ENCODE measurements at places on chromosomes 16 and 17.

- no peak for DNase-seq
Observed at GRCh38 chr16:84749815-84750214, 50.0 kb downstream of the USP10 start.

- no peak for DNase-seq
Observed at GRCh38 chr17:71111934-71112333, 942.6 kb downstream of the KCNJ2 start.

DNA sequence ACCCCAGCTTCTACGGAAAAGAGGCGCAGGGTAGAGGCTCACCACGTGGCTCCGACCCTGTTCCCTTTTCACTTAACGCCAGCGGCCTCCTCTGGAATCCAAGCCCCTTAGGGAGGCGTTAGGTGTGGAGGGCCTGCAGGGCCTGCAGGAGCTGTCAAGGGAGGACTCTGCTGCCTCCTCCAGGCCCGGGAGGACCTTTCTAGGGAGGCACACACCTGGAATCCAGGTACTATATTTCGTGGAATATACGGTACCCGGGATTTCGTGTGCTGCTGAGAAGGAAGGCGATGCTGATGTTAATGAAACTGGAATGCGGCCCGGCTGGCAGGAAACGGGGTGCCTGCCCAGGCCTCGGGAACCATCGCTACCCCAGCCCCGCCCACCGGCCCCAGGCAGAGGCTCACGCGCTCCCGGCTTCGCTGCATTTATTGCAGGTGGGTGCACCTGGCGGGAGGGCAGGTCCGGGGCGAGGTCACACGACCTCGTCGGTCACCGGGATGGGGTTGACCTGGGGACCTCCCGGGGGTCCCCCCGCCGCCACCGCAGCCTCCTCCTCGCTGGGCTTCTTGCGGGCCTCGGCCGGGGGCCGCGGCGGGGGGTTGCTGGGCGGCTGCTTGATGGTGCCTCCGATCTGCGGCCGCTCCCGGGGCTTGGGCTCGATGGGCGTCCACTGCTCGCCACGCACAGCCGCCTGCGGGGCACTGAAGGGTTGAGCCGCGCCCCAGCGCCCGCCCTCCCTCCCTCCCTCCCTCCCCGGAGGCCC, 4.7 kb downstream of the IL17C start:
- no peak for DNase-seq

DNA sequence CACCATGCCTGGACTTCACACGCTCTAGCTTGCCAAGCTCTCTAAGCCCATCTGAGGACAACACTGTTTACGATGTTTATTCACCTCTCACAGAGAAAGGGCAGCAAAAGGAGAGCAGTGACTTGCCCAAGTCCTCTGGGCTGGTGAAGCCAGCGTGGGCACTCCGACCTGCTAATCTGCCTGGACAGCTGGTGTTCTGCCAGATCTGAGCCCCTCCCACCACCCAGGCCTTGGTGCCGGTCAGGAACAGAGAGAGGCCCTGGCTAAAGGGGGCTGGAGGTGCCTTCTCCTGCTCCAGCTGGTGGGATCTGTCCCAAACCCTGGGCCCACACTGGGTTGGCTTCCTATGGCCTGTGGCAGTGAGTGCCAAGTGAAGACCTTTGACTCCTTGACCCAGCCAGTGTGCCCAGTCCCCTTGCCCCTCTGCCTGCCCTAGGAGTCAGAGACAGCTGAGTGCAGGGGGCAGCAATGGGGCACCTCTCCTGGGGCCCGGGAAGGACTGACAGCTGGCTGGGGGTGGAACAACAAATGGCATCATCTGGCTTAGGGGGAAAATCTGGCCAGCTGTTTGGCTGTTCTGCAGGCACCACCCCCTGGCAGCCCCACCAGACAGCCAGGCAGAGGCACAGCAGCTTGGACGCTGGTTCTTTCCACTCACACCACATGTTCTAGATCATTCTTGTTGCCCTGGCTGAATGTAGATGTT, 1.8 kb upstream of the SLC4A1 start:
- DNase-seq = peak; percentile 48

DNA sequence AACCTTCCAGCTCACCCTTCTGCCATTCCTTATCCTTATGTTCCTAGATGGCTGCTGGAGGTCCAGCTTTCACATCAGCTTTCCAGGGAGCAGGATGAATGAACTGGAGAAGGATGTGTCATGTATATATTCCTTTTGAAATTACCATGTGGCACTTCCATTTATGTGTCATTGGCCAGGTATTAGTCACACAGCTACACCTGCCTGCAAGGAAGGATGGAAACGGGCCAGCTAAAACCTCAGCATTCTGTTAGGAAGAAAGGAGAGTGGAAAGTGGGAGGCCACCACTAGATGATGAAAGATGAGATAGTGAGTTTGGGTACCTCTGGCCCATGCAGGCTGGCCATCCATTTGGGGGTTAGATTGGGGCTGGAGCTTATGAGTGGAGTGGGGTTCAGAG, 67.5 kb downstream of the KSR1 start:
- no peak for DNase-seq

DNA sequence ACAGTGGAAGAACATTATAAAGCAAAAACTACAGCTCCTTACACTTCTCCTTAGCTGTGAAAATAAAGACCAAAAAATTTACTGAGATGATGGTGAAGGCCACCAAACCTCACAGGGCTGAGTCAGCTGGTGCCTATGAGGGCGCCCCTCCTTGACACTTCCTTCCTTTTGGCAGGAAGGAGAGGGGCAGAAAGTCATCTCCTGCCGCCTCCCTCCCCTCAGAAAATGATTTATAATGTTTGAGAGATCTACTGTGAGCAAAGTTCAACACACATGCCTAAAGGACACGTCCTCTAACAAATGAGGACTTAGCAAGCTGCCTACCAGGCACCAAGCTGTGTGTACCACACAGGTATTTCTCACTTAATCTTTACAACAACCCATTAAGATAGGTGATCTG, 245.7 kb downstream of the PRKCA start:
- no peak for DNase-seq

DNA sequence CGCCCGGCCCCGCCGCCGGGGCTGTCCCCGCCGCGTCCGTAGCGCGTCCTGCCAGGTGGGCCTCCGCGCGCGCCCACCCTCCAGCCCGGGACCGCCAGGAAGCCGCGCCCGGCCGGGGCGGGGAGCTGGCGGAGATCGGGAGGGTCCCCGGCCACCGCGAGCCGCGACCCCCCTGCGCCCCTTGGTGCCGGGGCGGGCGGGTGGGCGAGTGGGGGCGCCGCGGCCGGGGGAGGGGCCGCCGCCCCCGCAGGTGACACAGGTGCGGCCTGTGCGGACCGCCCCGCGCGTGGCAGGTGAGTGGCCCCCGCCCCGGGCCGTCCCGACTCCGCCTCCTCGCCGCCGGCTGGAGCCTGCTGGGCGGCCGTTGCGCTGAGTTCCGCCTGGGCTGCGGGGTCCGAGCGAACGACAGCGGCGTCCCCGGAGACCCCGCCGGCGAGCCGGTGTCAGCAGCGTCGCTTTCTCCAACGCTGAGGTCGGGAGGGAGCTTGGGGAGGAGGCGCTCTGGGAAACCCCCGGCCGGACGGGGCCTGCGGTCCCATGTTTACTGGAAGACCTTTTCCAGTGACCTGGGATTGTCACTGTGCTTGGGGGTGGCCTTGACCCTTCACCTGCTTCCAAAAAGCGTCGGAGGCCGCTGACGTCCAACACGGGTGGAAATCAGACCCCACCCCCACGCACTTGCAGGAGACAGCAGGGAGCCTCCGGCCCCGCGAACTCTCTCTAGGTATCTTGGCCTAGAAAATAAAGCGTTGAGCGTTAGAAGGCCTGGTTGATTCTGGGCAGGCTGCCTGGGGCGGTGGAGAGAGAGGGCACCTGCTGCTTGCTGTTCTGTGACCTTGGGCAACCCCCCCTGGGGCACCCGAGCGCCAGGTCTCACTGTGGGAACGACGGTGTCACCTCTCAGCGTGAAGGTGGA, 542 bp downstream of the KLHL36 start:
- peak; percentile 30 for DNase-seq

DNA sequence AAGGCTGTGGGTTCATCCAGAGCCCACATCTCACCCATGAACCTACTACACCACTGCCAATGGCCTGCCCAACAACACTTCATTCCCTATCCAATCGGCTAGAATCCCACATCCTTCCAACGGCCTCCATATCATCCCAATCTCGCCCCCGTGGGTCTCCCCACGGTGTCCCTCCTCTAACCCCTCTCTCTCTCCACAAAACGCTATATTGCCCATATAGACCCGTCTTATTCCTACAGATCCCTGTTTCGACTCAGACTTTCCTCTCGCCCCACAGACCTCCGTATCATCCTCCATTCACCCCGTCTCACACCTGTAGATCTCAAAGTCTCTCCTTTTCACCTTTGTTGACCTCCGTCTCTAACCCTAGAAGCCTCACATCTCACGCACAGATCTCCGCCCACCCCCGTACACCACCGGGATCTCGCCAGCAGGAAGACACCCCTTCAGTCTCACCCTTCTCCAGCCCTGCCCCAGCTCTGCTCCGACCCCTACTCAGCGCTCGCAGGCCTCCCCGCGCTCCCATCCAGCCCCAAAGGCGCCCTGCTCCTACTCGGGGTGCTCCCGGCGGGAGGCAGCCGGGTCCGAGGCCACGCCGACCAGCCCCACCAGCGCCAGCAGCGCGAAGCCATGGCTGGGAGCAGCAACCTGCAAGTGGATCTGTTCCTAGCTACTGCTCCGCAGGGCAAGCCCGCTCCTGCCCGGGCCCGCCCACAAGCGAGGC, at the start of gene FDXR:
FDXR (minus strand) TSS at position 682 of the 724 bp plus-strand sequence; CDS start at position 632, 50 bp downstream.
- no peak for DNase-seq

DNA sequence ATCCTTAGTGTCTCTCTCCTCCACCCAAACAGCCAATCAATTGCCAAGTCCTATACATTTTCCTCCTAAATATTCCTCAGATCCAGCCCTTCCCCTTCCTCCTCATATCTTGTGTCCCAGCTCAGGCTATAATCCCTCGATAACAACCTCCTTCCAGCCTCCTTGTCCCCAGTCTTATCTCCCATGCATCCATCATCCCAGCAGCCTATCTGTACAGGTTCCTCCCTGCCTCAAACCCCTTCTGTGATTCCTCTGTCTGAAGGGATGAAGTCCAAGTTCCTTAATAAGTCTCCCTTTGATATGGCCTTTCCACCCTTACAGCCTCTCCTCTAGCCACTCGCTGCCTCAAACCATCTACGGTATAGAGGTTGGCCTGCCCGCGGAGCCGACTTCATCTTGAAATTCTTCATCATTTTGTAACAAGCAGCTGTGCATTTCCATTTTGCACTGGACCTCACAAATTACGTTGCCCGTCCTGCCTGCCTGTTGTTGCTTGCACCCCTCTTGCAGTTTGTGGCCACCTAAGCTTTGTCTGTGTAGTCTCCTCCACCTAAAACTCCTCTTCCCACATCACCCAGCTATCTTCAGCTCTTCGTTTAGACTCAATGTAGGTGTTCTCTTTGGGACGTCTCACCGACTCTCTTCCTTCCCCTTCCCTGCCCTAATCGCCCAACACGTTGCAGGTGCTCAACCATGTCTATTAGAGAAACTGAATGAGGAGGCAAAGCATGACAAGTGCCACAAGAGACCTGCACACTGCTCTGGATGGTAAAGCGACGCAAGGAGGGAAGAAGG, 786 bp upstream of the CDK5RAP3 start:
- no peak for DNase-seq

DNA sequence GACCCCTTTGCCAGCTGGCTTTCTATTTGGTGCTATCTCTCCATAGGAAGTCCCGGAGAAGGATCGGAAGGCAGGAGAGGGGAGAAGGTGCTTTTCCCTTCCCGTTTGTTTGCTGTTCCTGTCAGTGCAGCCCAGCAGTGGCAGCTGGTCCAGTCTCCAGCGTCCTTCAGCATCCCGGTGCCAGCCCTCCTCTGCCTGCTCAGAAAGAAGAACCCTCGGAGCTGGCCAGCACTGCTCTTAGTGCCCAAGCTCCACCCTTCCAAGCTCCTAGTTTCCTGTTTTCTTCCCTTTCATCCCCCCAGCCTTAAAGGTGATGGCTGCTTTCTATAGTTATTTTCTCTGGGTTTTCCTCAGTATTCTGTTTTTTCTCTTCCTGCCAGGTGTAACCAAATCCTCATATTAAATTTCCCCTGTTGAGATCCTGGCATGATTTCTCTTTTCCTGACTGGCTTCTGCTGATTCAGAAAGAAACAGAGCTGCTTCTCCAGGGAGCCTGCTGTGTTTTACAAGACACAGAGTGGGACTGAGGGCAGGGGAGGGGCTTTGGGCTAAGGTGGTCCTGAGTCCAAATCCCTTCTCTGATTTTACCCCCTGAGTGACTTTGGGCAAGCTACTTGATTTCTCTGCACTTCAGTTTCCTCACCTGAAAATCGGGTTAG, 186.8 kb downstream of the COPRS start:
- no peak for DNase-seq

DNA sequence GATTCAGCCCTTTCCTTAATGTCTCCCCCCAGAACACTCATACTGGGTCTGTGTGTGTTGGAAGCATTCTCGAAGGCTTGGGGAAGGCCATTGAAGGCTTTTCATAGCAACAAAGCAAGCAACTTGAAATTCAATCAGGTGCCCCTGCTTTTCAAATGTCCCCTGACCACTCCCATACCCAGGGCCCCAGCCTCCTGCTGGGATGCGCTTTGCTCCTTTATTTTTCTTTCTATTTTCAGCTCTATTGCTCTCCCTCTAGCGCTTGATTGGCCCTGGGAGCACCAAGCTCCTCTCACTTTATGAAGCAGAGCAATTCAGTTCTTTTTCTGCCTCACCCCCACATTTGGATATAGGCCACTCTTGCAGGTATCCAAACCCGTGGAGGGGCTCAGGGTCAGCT, 92.0 kb downstream of the WSCD1 start:
- DNase-seq = no peak

DNA sequence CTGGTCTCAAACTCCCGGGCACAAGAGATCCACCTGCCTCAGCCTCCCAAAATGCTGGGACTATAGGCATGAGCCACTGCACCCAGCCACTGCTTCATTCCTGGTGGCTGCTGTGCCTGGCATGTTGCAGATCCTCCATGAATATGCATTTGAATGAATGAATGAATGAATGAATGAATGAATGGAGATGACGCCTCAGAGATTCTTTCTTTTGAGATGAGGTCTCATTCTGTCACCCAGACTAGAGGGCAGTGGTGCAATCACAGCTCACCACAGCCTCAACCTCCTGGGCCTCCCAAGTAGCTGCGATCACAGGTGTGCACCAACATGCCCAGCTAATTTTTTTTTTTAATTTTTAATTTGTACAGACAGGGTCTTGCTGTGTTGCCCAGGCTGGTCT, 5.2 kb downstream of the SPN start:
- no peak for DNase-seq

DNA sequence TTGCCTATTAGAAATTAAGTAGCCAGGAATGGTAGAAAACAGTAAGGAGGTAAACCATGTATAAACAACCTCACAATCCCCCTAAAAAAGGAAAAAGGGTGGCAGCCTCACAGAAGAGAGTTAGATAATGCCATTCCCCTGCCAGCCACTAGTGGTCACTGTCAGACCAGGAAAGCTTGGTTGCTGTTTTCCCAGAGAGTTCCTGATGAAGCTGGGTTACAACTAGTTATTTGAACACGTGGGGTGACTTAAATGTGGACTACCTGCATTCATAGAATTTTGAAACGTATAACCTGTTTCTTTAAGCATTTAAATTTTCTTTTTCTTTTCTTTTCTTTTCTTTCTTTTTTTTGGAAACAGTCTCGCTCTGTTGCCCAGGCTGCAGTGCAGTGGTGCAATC, 5.8 kb downstream of the GPRC5C start:
- peak; percentile 50 for DNase-seq

- DNase-seq = no peak
Observed at GRCh38 chr16:7074715-7075114, 257.9 kb upstream of the RBFOX1 start.

All from OCI-M1 (cell line).